ENCODE measurements at places on chromosomes 6 and 20.

DNA sequence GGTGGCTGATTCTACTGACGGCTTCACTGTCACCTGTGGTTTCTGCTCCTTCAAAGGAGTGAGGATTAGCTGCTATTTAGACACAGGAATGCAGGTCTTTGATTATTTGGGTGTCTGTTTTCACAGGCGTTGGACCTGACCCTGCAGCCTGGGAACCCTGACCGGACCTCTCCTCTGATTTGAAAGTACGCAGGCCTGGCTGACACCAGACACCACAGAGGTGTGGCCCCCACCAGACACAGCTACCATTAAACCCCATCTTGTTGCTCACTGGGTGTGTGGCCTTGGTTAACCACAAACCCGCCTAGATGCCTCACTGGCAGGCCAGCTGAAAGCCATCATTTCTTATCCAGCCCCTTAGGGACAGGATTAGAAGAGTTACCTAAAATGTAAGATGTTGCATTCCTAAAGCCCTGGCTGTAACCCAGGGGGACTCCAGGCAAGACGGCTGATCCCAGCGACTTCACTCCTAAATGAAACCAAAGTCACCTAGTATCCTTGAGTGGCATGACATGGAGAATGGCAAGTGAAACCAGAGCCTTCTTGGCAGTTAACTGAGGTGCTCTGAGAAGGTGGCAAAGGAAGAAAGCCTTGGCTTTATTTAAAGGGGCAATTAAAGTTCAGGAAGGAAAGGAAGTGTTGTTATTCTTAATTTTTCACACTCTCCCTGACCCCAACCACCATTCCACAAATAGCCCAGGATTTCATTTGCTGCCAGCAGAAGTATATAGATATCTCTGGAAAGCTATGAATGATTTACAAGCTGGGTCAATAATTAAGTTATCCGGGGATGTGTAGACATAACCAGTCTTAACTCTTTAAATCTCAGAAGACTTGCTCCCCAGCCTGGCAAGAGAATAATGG is 169.9 kb downstream of the QRSL1 start:
- DNase-seq: peak; percentile 6

DNA sequence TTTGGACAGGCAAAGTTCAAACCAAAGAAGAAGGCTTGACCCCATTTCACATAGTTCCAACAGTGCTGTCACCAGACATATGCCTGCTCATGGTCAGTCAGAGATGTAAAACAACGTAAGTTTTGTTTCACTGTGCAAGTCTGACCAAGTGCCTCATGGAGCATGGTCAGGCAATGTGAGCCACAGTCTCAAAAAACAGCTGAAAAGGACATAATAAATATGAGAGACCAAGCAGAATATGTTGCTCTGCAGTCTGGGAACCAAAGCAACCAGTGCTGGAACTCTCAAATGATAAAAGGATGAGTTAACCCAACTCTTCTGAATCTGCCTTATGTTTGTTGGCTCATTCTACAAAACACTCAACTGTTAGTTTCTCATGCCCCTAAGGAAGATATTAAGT is 39.9 kb upstream of the DST start:
- DNase-seq: no peak

DNA sequence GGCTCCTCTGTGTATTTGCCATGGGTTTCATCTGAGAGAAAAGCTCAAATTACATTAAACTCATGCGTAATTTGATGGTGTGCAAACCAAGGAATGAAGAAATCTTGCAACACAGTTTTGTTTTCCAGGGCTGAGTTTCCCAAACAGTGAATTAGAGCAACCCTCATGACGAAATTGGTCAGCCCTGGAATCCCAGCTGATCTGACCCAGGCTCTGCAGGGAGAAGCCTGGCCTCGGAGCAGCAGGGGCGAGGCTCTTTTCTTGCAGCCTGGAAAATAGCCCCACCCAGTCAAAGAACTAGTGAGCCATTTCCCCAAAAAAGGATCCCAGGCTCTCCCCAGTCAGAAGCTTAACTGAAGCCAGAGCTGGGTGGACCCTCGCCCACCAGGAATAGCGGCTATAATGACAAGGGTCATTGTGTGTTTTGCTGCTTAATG is 107.3 kb upstream of the SNX9 start:
- no peak for DNase-seq

DNA sequence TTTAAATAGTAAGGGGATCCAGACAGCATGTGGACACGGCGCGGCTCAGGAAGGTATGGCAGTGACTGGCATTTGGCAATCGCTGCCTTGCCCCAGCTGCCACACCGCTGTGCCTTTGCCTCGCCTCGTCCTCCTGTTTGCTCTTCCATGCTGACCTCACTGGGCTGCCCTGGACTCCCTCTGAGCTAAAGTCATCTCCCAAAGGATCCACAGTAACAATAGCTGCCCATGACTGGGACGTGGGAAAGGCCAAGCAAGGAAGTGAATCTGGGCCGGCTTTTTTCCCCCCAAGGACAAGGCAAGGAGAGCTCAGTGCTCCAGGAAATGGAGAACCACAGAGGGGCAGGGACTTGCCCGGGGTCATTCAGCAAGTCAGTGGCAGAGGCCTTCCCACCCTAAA is 48.1 kb downstream of the JPH2 start:
- DNase-seq: no peak

GRCh38 chr6:118551063-118552053 is 3.3 kb downstream of the PLN start:
- peak; percentile 18 for DNase-seq
